A549 treated with AZD2906 at 1 μM for 4 hours (cell line): ENCODE measurements at places on chromosomes 1 and 21. TPM values are rescaled to one million over a fixed set of nuclear protein-coding genes. Genes with fewer than 3 reads are reported as not detected.

The AGBL4 gene
- not detected in 5 replicates for total RNA-seq

The HES5 gene
- total RNA-seq, result not detected in 5 replicates

The NUDT17 gene
- total RNA-seq, result 6.6 to 8.5 TPM (median 7.2 TPM) in 5 replicates

The FNDC10 gene
- total RNA-seq, result 5.4 to 9.3 TPM (median 8.3 TPM) in 5 replicates

The FMO5 gene
- 0.59 to 1.1 TPM (median 0.61 TPM) in 5 replicates for total RNA-seq

The ANGPTL1 gene
- 0.02 TPM in 1 of 5 replicates, not detected in the others for total RNA-seq

The GBP1 gene
- total RNA-seq, result 0.08 to 0.19 TPM (median 0.14 TPM) in 5 replicates

The PLA2G2C gene
- not detected in 5 replicates for total RNA-seq

The RAB3B gene
- 4.3 to 8.4 TPM (median 4.8 TPM) in 5 replicates for total RNA-seq

The KANK4 gene
- total RNA-seq, result 0.26 to 0.35 TPM (median 0.32 TPM) in 5 replicates

The TARBP1 gene
- 9.9 to 12.1 TPM (median 10.7 TPM) in 5 replicates for total RNA-seq

The SLFNL1 gene
- total RNA-seq, result 0.02 to 0.05 TPM (median 0.05 TPM) in 3 of 5 replicates, not detected in the others

The MTARC2 gene
- 10.5 to 13.3 TPM (median 10.8 TPM) in 5 replicates for total RNA-seq

The ELF3 gene
- total RNA-seq, result 104 to 139 TPM (median 124 TPM) in 5 replicates

The ATF3 gene
- 20.9 to 33.9 TPM (median 29.0 TPM) in 5 replicates for total RNA-seq

The SLAMF6 gene
- total RNA-seq, result not detected in 5 replicates

The ZNF436 gene
- 4.8 to 5.9 TPM (median 5.0 TPM) in 5 replicates for total RNA-seq

The EXTL1 gene
- 0.01 to 0.02 TPM in 2 of 5 replicates, not detected in the others for total RNA-seq

The BTBD19 gene
- 1.5 to 2.6 TPM (median 2.4 TPM) in 5 replicates for total RNA-seq
